ENCODE measurements at places on chromosomes 7 and 10.

GRCh38 chr7:2014391-2015241, 218.1 kb downstream of the MAD1L1 start:
- no peak for DNase-seq

GRCh38 chr10:7410301-7410861, 453 bp downstream of the SFMBT2 start:
- no peak for DNase-seq

DNA sequence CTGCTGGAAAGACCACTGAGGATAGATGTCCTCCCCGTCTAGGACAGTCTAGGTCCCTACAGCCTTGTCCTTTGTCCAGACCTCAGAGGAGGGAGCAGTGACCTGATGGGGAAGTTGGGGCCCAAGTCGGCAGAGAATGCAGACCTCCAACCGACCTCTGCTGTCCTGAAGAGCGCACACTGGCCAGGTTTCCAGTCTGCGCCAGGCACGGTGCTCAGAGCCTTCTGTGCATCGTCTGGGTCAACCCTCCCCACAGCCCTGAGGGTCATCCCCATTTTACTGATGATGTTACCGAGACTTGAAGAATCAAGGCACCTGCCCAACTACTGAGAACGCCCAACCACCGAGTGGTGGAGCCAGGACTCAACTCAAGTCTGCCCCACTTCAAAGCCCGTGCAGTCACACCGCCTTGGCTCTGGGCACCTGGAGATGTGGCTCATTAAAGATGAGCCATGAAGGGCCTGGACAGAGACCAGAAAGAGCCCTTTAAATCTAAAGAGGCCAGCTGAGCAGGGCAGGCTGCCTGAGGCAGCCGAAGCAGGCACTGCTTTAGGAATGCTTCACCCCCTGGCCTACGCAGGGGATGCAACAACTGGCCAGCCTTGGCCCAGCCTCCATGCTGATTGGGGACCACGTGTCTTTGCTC, 4.4 kb downstream of the ITPRIP start:
- DNase-seq, result no peak

GRCh38 chr10:133344236-133344635, 2.9 kb upstream of the PRAP1 start:
- no peak for DNase-seq

DNA sequence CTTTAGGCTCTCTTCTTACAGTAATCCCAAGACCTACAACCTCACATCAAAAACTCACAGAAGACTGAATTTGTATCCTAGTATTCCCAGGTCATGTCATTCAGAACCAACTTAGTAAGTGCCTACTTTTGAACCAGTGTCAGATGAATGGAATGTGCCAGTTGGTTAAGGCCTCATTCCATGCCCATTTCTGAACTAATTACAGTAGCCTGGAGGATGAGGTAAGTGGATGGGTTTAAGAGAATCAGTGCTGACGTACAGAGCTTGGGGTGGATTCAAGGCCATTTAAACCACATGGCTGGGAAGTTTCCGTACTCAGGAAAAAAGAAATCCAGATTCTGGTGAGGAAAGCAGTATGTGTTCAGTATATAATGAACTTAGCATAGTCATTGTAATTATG, 21.9 kb upstream of the FOXP2 start:
- no peak for DNase-seq

GRCh38 chr10:5945190-5945509, 32.2 kb downstream of the IL15RA start:
- DNase-seq, result no peak

DNA sequence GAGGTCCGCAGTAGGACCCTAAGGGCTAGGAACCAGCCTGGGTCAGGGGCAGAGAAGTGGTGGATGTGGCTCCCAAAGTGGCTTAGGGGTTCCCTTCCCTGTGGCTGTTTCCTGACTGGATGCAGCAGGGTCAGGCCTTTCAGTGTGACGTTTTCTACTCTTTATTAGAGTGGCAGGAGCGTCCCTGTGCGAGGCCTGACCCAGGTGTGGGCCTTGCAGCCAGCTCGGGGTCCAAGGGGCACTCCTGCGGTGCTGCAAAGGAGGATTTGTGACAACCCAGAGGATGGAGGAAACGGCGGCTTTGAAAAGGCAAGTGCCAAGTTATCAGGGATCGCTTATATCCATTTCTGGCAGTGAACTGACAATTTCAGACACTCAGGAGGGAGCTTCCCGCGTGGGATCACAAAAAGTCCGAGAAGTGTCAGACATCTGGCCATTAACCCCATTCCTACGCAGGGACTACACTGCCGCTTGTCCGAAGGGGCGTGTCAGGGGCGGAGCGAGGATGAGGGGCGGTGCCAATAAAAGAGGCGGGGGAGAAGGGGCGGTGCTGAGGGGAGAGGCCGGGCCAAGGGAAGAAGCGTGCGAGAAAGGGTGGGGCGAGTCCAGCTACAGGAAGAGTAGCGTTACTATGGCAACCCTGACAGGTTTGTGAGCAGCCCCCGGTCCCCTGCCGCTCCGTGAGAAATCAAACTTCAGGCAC, 98.8 kb upstream of the ZNF722 start:
- DNase-seq, result no peak

- DNase-seq, result no peak
Observed at GRCh38 chr10:95343573-95343972, 52.8 kb upstream of the PDLIM1 start.

DNA sequence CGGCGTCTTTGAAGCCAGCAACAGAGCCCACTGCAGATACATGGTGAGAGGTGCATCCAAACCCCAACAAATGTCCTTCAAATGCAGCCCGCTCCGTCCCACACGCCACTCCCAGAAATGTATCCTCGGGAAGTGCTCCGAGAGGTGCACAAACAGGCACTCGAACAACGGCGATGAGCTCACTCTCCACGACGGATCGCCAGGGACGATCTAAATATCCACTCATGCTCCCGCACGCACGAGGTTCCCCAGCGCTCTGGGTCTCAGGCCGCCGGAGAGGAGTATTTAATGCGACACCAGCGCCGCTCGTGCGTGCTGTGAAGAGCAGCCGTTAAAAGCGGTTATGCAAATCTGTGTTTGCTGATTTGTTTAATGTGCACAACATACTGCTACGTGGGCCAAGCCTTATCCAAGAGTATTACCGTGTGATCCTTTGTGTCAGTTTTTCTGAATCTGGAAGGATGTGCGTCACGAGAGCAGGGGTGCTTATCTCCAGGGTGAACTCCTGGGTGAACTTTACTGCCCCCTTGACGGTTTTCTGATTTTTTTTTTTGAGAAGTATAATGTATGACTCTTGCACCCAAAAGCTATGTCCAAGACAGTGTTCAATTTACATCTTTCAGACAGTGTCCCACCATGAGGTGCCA, 48.5 kb upstream of the PPP2R2D start:
- DNase-seq, result no peak

GRCh38 chr10:27481486-27481885, 22.6 kb upstream of the RAB18 start:
- DNase-seq, result no peak

- no peak for DNase-seq
Observed at GRCh38 chr7:76201732-76202665, at the start of gene SRRM3. Gene SRRM3 (plus strand): TSS chr7:76201896. CDS start chr7:76235067, 33,171 bp downstream.

DNA sequence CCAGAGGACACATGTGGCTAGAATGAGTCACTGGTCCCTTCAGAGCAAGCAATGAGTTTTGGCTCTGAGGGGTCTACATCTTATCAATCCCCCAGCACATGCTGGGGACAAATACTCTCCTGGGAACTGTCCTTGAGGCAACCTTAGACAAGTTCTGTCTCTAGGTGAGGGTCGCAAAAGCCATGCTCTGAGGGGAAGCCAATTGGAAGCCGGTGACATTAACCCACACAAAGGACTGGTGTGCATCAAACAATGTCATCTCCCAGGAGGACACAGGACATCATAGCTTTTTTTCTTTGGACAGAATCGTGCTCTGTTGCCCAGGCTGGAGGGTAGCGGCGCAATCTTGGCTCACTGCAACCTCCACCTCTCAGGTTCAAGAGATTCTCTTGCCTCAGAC, 111.6 kb upstream of the ZNF722 start:
- no peak for DNase-seq

Measured in WERI-Rb-1 (cell line).